ENCODE measurements at places on chromosomes 4 and X. TPM values are rescaled to one million over a fixed set of nuclear protein-coding genes. Genes with fewer than 3 reads are reported as not detected.

Gene HTRA3
- not detected for total RNA-seq

Gene NEUROG2
- 0.12 TPM for total RNA-seq

Gene SPANXB1
- total RNA-seq, result not detected

Gene ZNF827
- 24.7 TPM for total RNA-seq

Gene CTAG1B
- not detected for total RNA-seq

Gene NCAPG
- 87.5 TPM for total RNA-seq

Gene PAGE4
- not detected for total RNA-seq

Gene C4orf33
- total RNA-seq, result 30.2 TPM

Gene SRPK3
- not detected for total RNA-seq

Gene GIMD1
- total RNA-seq, result not detected

Gene KLB
- not detected for total RNA-seq

Gene CFAP47
- total RNA-seq, result not detected

Gene NXF2
- total RNA-seq, result not detected

Gene NSDHL
- 24.8 TPM for total RNA-seq

Gene QDPR
- 24.6 TPM for total RNA-seq

Gene DDX3X
- 253 TPM for total RNA-seq

Gene SHROOM2
- not detected for total RNA-seq

Gene RPA4
- total RNA-seq, result 0.52 TPM

Gene POLA1
- total RNA-seq, result 35.7 TPM

Gene SFRP2
- total RNA-seq, result not detected

Gene PYURF
- total RNA-seq, result 44.3 TPM

Gene LETM1
- total RNA-seq, result 73.7 TPM

Gene PROM1
- not detected for total RNA-seq

Gene CSN1S1
- not detected for total RNA-seq

Gene FAM149A
- 1.2 TPM for total RNA-seq

Gene PABPC1L2B
- total RNA-seq, result not detected

Gene NRK
- total RNA-seq, result not detected

Gene MID1
- 0.33 TPM for total RNA-seq

Gene DAPP1
- 24.6 TPM for total RNA-seq

Gene TGIF2LX
- total RNA-seq, result not detected
